CD4-positive, CD25-positive, alpha-beta regulatory T cell (primary cell): ENCODE measurements at places on chromosomes 5 and 9.

GRCh38 chr9:94593459-94594345 lies at the start of gene FBP2:
Gene FBP2, minus strand, starts transcription at chr9:94593824. Its CDS starts 98 bp downstream, at chr9:94593726.
- no peak for DNase-seq

GRCh38 chr9:3698076-3698475 lies 172.3 kb upstream of the RFX3 start:
- no peak for DNase-seq

GRCh38 chr5:32017692-32018367 lies 156.3 kb downstream of the GOLPH3 start:
- no peak for DNase-seq

DNA sequence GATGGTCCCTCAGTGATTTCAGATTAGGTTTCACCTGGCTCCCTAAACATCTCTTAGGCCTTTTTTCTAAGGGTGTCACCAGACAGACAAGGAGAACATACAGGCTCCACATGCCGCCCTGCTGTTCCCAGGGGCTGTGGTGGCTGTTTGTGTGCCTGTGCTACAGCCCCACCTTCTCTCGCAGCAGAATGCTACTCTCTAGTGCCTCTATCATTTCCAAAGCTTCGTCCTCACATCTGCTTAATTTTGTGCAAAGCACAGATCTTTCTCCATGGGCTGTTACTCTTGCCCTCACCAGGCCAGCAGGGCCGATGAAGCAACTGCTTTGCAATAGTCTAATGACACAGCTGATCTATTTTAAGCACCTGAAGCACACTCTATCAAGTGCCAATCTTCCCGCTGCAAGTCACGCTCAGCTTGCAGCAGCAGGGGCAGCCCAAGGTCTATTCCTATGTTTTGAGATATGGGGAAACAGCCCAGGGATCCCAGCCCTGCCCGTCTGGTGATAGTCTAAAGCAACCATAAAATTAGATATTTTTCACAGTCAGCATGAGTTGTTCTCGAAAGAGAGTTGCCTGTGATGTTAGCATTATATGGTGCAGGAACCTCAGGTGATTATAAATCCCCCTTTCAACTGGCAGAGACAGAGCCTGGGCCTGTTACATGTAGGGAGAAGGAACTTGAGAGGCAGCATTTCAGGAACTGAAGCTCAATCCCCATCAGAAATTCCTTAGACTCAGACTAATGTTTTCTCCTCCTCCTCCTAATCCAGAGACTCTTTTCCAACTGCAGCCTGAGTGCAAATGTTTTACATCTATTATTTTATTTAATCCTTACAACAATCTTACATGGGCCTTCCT lies 12.7 kb downstream of the ABLIM3 start:
- no peak for DNase-seq

- no peak for DNase-seq
Observed at GRCh38 chr9:93225417-93225816, 41.5 kb downstream of the WNK2 start.

DNA sequence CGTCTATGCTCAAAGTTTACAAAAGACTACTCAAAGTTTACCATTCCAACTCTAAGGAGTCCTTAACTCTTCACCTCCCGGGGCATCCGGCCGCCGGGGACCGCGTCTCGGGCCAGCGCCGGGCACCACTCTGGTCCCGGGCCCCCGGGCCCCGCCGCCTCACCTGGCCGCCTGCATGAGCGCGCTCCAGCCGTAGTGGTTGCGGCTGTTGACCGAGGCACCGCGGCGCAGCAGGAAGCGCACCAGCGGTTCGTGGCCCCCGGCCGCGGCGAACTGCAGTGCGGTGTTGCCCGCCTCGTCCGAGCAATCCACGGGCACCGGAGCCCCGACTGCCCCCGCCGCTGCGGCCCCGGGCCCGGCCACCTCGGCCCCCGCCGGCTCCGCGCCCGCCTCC lies 388 bp downstream of the ANKS6 start:
- no peak for DNase-seq

GRCh38 chr5:173671121-173671949 lies 54.9 kb upstream of the BOD1 start:
- no peak for DNase-seq

GRCh38 chr5:148687871-148688270 lies 33.5 kb upstream of the HTR4 start:
- DNase-seq: no peak

- no peak for DNase-seq
Observed at GRCh38 chr9:14661421-14662059, 31.7 kb downstream of the ZDHHC21 start.

- no peak for DNase-seq
Observed at GRCh38 chr9:82021198-82021597, 32.6 kb downstream of the SPATA31D1 start.

DNA sequence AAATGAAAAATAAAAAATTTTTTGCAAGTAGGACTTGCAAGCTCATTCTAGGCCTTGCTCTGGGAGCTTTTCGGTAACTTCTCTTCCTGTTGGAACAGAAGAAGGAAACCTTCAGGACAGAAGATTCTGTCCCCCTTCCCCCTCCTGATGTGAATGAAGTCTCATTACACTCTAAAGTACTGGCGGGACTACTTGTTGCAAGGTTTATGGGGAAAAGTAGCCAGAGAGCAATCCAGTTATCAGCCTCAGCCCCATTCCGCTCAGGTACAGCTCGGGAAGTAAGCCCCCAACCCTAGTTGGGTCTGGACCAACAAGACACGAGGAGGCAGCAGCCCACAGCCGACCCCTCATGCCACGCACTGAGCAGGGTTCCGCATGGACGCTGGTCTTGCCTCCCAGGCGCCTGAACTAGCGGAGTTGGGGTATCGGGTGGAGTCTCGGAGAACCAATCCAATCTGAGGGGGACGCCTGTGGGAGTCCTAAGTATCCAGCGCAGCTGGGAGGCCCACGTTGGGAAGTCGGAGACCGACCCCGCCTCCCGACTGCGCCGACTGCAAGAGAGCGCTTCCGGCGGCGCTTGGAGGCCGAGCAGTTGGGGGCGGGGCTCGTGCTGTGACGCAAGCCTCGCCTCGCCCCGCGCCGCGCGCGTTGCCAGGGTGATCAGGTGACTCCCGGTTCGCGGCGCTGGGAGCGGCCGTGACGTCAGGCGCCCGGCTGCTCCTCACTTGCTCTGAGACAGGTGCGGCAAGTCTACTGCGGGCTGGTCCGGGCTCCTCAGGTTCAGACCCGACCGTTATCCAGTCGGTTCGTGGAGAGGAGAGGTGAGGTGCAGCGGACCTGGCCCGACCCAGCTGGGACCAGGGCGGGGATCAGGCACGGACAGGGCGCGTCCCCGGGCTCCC lies at the start of gene CYSTM1:
Gene CYSTM1, plus strand, starts transcription at position 724 of the 902 bp plus-strand sequence. CDS start 19,278 bp downstream, outside the sequence.
- peak; percentile 97 for DNase-seq

DNA sequence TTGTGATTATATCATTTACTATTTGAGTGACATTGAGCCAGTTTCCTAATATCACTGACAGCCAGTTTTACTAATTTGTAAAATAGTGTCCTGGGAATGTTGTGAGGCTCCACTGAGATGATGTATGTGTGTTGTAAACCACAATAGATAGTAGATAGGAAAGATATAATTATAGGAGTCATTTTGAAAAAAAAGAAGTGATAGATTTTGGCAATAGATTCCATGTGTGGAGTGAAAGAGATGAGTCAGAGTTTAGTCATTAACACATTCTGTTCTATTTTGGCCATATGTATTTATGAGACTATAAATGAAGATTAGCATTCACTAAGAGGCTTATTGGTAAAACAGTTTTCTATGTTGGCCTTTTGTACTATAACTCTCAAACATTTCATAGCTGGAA lies 388.2 kb downstream of the FAM170A start:
- DNase-seq: no peak

DNA sequence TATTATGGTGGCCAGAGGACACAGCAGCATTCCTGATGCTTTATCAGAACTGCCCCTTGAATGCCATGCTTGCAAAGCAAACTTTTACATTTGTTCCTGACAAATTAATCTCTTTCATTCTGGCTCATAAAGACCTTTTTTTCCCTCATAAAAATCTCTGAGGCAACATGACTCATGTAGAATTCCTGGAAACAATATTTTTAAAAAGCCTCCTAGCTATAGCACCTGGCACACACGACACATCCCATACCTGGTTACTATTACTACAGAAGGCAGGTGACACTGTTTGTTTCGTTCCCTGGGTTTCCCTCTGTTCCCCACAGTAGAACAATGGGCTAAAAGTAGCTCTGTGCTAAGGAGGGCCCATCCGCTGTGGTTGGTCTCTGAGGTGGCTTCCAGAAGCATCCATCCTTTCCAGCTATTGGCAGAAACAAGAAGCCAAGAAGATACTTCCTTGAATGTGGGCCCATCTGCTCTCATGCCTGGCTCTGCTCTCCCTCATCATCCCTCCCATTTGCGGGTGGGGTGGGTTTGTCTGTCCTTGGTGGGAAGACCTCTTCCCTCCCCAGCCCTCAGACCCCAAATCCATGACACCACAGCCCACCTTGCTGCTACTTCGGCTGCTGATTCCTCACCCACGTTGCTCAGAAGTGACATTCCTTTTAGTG lies 59.1 kb downstream of the GALNT12 start:
- DNase-seq: no peak

DNA sequence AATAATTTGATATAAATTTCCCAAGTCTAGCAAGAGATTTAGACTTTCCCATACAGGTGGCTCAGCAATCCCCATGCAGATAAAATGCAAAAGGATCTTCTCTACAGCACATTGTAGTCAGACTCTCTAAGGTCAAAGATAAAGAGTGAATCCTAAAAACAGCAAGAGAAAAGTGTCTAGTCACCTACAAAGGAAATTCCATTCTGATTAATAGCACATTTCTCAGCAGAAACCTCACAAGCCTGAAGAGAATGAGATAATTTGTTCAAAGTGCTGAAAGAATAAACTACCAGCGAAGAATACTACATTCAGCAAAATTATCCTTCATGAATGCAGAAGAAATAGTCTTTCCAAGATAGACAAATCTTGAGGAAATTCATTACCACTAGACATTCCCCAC lies 493.3 kb downstream of the PRELID2 start:
- DNase-seq: no peak

- DNase-seq: no peak
Observed at GRCh38 chr9:16133556-16134227, 580.8 kb downstream of the CCDC171 start.

- no peak for DNase-seq
Observed at GRCh38 chr5:148844433-148845280, 18.2 kb downstream of the ADRB2 start.
